Activated CD4-positive, alpha-beta T cell treated with anti-CD3 and anti-CD28 coated beads, Interleukin-2, amount 50 U/mL, for 4 hours (primary cell): ENCODE measurements at places on chromosomes 11 and 22.
A peak's percentile ranks its signal among the peaks of the same experiment; 100 is the strongest.

- DNase-seq, result no peak
Observed at GRCh38 chr11:134792677-134793076, 380.6 kb upstream of the B3GAT1 start.

- no peak for DNase-seq
Observed at GRCh38 chr22:20953668-20954500, 13.2 kb upstream of the AIFM3 start.

GRCh38 chr11:1557051-1557884 is 14.8 kb downstream of the DUSP8 start:
- no peak for DNase-seq

DNA sequence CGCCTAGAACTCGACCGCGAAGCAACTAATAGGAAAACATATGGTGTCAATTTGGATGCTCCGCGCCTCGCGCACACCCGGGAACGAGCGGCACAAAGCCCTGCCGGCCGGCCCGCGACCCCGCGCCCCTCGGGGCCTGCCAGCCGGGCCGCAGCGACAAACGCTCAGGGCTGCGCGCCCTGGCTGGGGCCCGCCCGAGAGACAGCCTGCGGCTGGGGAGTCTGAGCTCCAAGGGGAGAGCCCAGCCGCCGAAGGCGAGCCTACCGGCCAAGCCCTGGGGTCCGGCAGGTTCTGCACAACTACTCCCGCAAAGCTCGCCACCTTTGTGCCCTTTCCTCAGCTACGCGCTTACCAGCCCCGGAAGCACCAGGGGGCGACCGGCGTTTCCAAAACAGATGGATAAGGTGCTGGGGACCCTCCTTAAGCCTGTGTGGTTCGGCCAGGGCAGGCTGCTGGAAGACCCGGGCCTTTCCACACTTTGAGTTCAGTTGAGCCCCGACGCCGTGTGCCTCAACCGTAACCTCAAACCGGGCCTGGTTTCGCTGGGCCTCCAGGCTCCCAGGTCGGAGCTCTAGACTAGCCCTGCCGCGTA is 6.0 kb downstream of the PAX6 start:
- DNase-seq, result no peak

- no peak for DNase-seq
Observed at GRCh38 chr11:7572001-7572712, 58.4 kb downstream of the PPFIBP2 start.

- no peak for DNase-seq
Observed at GRCh38 chr11:87425391-87425790, 387.7 kb downstream of the TMEM135 start.

GRCh38 chr11:6481012-6481923 is at the start of the genes ARFIP2 and TIMM10B:
Gene ARFIP2 (minus strand): TSS chr11:6481331. CDS start chr11:6480421, 910 bp downstream.
Gene TIMM10B (plus strand): TSS chr11:6481501. CDS start chr11:6481517, 16 bp downstream.
- peak; percentile 96 for DNase-seq

DNA sequence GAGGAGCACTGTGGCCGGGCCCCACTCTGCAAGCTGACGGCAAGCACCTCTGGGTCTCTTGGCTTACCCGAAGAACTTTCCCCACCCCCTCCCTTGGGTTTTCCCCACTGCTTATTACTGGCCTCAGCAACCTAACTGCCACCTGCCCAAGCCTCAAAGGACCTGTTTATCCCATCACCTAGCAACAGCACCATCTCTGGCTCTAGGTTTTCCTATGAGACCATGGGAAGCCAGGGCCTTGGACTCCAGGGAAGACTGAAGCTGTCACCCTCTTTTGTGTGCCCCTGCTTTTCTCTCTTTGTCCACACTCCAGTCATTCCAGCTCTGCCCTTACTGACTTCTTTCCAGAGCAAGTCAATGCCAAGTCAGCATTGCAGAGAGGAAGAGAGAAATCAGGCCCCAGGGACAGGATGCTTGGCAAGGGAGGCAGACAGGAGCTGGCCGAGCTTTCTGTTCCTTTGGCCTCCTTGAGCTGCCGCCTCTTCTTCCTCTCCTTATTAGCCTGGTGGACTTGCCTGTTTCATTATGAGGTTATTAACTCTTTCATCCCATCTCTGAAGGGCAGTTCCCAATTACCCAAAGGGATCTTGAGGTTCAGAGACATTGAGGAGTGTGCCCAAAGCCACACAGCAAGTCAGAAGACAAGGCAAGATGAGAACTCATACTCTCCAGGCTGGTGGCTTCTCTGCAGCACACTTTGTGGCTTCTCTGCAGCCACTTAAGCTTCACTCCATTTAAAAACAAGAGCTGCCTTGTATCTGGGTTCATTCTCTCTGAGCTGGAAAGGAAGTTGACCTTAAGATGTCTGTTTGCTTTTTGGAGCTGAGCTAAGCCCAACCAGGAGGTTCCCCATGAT is at the start of gene SMIM35:
Gene SMIM35 (minus strand): TSS at position 51 of the 856 bp plus-strand sequence. CDS start 206 bp downstream, outside the sequence.
- no peak for DNase-seq

GRCh38 chr22:41772645-41773044 is 27.8 kb upstream of the CCDC134 start:
- no peak for DNase-seq
